Dermis lymphatic vessel endothelial cell (primary cell): ENCODE measurements at places on chromosomes 7 and 10. TPM values are rescaled to one million over a fixed set of nuclear protein-coding genes. Genes with fewer than 3 reads are reported as not detected.

Gene CLEC5A
- total RNA-seq = not detected in 2 replicates

Gene SFMBT2
- 0.76 and 1.9 TPM in 2 replicates for total RNA-seq

Gene PTF1A
- not detected in 2 replicates for total RNA-seq

Gene BTBD16
- not detected in 2 replicates for total RNA-seq
